Activated gamma-delta T cell treated with anti-CD3 and anti-CD28 coated beads, Interleukin-2, amount 50 U/mL, for 16 hours (primary cell): ENCODE measurements at places on chromosomes 2 and 18.

DNA sequence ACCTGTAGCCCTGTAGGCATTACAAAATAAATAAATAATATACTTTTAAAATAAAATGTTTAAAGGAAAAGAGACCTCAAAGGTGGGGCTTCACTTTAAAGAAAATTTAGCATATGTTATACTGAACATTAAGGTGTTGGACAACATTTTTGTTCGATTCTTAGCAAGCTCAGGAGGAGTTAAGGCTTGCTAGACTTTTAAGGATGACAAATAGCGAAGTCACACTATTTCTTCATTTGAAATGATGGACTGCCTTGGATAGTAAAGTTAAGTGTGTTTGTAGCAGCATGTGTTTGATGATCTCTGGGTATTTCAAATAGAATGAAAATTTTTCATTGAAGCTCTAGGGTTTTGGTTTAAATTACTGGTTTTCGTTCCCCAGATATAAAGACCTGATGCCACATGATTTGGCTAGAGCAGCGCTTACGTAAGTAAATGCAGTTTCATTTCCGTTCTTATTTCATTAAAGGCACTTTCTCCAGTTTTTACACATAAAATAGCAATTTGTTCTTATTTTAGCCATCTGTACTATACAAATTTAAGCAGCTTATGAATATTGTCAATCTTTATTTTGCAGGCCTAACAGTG lies 24.9 kb downstream of the HADHB start:
- DNase-seq: no peak

DNA sequence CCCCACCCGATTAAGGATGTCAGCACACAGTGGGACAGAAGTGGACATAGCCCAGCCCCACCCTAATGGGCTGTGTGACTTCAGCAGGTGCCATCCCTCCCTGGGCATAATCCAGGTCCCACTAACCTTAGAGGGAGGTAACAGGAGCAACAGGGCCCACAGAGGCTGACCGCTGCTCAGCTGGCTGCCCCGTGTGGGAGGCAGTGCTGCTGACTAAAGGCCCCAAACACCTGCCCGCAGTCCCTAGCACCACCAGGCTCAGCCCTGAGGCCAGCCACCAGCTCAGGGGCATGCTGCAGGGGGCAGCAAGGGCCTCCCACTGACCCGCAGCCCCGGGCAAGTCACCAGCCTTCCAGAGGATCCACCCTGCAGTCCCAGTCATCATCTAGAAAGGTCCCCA lies 14.6 kb downstream of the BIN1 start:
- no peak for DNase-seq

DNA sequence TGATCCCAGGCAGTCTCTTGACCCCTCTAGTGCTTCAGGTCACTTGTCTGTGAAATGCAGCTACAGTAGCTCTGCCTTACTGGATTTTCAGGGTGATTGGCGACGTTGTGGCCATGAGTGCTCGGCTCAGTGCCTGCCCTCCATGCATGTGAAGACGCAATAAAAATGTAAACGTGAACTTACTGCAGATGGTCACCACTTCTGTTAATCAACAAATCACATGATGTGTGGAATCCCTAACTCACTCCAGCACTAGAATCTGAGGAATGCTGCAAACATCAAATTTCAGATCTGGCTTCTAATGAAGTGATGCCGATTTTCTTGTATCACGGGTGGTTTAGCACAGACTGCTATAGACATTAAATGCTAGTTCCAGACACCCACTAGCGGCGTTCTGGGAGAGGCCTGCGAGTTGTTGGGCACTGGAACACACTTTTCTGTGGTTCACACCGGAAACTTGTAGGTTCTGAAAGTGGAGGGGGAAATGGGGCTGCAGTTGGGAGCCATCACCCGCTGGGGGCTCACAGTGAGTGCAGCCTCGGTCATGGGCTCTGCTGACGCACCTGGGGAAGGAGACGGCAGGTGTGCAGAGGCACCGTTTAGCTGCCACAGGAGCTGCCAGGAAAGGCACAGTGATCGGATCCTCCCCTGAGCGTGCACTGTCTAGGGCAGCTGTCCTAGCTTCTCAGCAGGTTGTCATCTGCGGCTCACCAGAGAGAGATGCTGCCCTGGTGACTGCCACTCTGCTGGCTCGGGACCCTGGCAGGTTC lies 6.5 kb downstream of the CNDP1 start:
- DNase-seq: no peak

- no peak for DNase-seq
Measured at GRCh38 chr2:56014046-56014730, 90.6 kb upstream of the EFEMP1 start.

DNA sequence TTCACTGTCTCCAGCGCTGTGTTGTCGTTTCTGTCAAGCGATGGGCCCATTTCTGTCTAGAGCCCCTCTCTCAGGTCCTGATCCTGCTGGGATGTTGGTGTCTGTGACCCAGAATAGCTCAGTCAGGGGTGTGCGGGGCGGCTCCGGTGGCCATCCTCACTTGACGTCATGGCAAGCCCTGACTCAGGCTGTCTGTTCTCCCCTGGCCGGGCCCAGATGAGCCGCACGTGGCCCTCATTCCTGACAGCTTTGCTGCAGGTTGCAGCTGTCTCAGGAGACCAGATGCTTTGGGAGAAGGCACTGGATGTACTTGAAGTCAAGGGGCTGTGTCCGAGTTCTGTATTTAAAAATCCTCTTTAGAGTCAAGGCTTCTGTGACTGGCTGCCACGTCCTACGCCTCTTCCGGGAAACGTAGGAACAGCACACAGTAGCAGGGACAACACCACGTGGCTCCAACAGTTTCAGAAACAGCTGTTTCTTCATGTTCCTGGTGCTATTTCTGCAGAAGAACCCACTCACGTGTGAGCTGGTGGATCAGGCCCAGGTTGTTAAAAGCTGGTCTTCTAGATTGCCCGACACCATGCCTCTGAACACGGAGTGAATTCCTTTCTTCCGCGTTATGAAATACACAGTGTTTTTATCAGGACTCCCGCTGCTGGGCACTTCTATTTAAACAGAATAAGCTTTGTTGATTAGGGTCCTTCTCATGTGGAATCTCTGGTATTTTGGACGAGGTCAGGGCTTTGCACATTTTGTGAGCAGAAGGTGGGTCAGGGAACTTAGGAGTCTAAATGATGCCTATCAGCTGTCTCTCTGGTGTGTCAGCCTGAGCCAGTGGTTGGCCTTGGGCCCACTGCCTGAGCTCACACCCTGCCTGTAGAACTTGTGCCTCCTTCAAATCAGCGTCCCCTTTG lies 28.3 kb upstream of the NTSR2 start:
- no peak for DNase-seq

- no peak for DNase-seq
Measured at GRCh38 chr2:218125095-218125494, 733 bp upstream of the CXCR2 start.
